ENCODE measurements at places on chromosomes 6 and 20.
A peak's percentile ranks its signal among the peaks of the same experiment; 100 is the strongest.

GRCh38 chr6:56841751-56842150 is 113.2 kb upstream of the BEND6 start:
- DNase-seq: no peak

DNA sequence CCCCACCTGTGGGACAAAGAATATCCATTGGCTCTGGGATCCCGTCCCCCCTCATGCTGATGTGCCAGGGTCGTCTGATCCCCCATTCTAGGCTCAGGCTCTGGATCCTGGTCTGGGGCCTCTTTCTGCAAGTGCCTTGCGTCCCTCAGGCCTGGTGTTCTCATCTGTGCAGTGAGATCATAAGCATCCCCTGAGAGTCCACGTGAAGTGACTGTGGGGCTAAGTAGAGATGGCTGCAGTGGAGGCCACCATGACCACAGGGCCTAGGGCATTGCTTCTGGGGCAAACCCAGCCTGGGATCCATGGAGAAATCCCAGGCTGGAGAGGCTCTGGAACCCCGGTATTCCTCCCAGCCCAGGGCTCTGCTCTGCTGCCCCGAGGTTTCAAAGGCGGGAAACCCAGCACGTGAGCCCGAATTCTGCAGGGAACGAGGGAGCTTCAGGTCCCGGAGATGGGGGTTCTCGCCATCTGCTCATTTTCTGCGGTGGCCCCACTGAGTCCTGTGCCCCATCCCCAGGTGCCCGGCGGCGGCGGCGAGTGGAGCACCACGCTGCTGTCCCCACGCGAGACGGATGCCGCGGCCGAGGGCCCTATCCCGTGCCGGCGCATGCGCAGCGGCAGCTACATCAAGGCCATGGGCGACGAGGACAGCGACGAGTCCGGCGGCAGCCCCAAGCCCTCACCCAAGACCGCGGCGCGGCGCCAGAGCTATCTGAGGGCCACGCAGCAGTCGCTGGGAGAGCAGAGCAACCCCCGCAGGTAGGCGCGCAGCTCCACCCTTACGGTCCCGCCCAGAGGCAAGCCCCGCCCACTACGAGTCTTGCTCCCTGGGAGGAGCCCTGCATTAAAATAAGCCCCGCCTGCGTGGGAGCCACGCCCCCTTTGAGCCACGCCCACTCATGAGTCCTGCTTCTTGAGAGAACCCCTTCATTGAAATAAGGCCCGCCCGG is 105.5 kb upstream of the MYL9 start:
- DNase-seq: peak; percentile 69

GRCh38 chr20:18645851-18646250 is 58.0 kb downstream of the DTD1 start:
- DNase-seq: no peak

- DNase-seq: no peak
These were observed 2.6 kb downstream of the CTSZ start for GRCh38 chr20:59004493-59004762.

GRCh38 chr6:6689400-6690143 is 101.1 kb downstream of the LY86 start:
- DNase-seq: no peak

GRCh38 chr20:57124800-57125517 is 141.5 kb downstream of the BMP7 start:
- DNase-seq: no peak

DNA sequence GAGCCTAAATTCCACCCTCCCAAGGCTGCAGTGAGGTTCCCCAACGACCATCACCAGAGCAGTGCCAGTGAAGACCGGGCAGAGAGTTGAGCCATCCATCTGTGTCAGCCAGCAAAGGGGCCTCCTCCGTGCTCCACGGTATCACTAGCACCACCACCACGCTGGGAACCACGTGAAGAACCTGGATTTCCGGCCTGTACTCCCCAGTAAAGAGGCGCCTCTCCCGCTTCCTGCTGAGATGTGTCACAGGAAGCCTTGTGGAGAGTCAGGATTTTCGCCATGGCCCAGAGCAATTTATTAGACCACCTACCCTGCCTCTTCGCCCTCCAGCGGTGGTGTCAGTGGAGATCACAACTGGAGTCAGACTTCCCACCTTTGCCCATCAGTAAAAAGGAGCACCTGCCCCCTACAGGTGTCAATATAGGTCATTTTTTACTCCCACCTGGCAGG is 28.8 kb downstream of the CPXM1 start:
- DNase-seq: no peak

DNA sequence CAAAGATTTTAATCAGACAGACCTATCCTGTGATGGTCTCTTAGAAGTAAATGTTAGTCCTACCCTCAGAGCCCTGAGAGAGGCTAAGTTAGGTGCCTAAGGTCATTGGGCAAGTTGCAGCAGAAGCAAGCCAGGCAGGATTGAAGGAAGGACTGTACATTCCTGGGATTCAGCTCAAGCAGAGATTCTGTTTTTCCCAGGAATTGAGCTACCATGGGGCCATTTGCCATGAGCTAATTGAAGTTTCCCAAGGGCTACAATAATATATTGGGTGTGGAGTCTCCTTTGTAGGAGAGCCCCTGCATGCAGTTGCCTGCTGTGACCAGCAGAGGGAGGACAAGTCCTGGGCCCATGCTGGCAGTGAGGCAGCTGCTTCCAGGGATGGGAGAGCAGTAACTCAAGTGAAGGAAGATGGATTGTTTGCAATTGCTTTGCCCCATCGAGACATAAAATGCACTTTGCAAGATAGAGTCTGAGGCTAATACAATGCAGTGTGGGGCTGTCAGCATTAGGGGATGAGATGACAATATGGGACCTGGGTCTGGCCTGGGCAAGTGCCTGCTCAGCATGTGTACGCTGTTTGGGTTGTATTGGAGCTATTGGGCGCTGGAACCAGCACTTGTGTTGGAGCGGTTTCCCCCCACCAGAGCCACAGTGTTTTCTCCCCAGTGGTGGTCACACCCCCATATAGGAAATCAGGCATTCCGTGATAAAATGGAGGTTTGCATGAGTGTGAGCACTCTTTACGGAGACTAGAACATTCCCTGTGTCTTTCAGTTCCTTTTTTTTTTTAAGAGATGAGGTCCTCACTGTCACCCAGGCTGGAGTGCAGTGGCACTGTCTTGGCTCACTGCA is 27.9 kb downstream of the DNMT3B start:
- DNase-seq: peak; percentile 50

DNA sequence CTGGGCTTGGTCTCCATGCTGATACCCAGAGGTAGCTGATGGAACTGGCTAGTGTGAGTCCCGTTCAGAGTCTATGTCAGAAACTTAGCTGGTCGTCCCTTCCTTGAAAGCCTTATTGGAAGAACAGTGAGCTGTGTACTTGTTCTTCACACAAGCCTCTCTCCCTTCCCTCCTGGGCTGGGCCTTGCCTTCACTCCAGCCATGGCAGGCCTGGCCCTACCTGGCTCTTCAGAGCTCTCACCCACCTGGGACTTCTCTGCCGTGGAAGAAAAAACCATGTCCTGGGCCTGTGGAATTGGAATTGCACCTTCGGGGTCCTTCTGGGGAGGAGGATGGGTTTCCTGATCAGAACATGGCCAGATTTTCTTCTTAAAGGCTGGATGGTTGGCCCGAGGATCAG is 20.3 kb upstream of the ZNF831 start:
- no peak for DNase-seq

- DNase-seq: peak; percentile 37
These were observed 46.5 kb downstream of the ADTRP start for GRCh38 chr6:11732036-11732631.

DNA sequence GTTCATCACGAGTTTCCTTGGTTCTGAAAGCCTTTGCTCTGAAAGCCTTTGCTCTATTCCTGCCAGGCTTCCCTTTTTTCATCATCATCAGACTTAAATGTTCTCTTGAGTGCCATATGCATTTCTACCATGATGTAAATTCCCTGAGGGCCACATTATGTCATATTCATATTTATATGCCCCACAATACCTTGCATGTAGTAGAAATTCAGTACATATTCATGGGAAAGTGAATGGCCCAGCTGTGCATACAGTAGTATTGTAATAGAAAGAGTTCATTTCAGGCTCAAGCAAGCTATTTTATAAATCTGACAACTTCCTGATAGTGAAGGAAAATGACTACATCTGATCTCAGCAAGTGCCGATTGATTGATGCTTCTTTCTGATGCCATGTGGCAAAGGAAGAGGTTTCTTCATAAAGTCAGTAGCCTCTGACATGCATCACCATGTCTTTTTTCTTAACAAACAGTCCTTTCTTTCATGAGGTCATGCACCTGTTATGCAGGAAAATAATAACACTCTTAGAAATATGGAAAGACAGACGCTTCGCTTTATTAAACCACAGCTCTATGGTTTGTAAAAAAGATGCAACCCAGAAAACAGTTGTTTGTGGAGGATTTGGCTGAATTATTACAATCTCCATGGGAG is 308.7 kb downstream of the SAMD5 start:
- no peak for DNase-seq

DNA sequence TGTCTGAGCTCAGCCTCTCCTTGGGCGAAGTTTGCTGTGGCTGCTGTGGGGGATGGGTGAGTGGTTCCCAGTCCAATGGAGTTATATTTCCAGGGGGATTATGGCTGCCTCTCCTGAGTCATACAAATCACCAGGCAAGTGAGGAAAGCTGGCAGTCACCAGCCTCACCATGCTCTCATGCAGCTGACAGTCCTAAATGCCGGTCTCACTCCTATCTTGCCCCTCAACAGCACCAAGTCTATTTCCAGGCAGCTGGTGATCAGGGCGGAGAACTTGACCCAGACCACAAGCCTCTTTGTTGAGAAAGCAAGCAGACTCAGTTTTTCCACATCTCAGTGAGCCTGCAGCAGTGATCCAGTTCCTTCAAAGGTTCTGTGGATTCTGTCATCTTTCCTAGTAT is 98.9 kb downstream of the TBC1D32 start:
- no peak for DNase-seq

DNA sequence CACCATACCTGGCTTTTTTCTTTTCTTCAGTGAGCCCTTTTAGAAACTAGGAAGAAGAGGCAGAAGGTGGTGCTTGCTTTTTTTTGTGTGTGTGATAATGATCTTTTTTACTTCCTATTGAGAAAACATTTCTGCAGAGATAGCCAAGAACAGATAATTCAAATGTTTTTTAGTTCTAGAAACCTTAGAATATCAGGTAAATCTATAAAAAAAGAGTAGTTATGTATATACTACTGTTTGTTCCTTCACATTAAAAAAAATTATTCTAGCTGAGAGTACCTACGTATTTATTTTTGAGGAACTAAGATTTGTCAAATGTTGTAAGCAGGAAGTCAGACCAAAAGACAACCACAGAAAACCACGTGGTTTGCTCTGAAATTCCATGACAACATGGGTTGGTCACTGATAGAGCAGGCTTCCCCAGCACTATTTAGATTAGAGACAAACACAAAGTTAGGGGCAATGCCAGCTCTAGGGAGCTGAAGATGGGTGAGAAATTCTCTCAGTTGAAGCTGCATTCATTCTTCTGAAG is 12.8 kb downstream of the STK4 start:
- peak; percentile 42 for DNase-seq

DNA sequence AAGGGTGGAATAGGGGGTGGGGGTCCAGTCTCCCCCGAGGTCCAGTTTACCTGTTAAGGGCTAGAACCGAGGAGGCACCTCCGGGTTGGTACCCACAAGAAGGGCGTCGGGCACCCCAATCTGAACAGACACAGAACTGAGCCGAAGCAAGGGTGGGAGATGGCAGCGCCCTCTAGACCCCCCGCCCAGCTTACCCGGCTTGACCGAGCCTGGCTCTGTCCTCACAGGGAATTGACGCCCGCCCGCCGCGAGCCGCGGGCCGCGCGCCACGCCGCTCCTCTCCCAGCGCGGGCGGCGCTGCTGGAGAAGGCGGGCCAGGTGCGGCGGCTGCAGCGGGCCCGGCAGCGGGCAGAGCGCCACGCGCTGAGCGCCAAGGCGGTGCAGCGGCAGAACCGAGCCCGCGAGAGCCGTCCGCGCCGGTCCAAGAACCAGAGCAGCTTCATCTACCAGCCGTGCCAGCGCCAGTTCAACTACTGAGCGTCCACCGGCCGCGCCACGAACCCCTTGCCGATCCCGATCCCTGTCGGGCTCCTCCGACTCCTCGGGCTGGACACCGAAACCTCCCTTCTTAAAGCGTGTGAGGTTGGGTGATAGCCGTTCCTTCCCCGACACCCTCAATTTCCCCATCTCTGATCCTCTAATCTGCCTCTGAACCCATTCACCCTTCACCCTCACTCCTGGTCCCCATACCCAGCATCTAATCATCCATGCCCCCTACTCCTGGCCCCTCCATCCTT is 5.9 kb downstream of the TP53INP2 start:
- peak; percentile 57 for DNase-seq

GRCh38 chr20:10992731-10993130 is 318.9 kb upstream of the JAG1 start:
- DNase-seq: no peak

GRCh38 chr6:85966828-85967227 is 324.1 kb upstream of the SYNCRIP start:
- no peak for DNase-seq

GRCh38 chr6:37489697-37490336 is 9.9 kb downstream of the CCDC167 start:
- DNase-seq: no peak

DNA sequence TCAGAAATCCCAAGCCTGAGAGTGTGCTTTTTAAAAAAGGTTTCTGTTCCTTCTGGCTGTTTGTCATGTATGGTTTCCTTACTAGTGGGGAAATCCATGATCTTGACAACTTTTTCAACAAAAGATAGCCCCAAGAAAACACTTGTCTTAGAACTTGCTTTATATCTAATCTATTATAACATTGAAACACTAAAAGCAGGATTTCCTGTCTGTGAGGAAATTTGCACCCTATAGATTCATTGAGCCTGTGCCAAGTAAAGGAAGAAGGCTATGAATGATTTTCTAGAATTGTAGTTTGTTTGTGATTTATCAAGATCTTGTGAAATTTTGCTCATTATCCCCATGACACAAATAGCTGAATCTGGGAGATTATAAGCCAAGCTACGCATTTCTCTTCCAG is 238.6 kb upstream of the RIN2 start:
- no peak for DNase-seq

DNA sequence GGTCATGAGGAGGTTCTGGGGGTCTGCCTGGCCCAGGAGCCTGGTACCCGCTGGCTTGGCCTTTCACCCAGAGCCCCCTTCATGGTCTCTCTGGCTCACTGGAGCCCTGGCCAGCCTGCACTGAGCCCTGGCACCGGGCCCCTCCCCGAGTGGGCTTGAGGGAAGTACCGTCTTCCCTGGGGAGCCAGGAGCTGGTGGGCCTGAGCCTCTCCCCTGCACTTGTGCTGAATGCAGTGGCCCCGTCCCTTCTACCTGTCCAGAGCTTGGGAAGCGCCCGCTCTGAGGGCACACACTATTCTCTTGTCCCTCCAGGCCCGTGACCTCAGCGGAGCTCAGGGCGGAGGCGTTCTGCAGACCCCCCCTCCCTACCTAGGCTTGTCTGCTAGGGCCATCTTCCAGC is 62.2 kb downstream of the TCP11 start:
- DNase-seq: no peak

DNA sequence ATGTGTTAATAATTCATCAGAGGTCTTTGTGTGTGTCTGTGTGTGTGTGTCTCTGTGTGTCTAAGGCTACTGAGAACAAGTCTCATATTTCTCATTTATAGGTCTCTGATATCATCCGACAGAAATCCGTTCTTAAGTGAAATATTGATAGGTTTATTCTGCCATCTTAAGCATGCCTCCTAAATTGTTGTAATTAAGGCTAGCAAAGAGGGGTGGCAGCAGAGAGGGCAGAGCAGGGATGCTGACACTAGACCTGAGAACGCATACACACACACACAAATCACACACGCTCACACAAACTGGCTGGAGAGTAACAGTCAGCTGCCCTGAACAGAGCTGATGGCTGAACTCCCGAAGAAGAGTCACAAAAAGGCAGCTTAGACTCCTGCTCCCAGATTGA is 84.9 kb upstream of the LRFN2 start:
- DNase-seq: no peak

- DNase-seq: no peak
These were observed 150.0 kb upstream of the MARCKS start for GRCh38 chr6:113707194-113707593.

Measured in stimulated activated CD4-positive, alpha-beta T cell treated with anti-CD3 and anti-CD28 coated beads, Interleukin-15, amount 100 ng/mL, for 1 hour (primary cell).